Nucleus accumbens (tissue), 56 donors: ENCODE measurements at places on chromosomes 16 and 17.

DNA sequence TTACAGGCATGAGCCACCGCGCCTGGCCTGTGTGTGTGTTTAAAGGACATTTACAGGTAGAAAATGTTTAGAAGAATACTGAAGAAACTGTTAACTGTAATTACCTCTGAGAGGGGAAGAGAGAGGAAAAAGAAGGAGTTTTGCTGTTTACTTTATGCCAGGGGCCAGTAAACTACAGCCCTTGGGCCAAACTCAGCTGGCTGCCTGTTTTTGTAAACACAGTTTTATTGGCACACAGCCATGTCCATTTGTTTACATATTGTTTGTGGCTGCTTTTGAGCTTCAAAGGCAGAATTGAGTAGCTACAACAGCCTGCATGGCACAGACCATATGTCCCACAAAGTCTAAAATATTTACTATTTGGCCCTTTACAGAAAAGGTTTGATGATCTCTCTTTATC lies 76.4 kb downstream of the GPR139 start:
- no peak for DNase-seq

GRCh38 chr17:75844530-75845057 lies 390 bp upstream of the UNC13D start:
- DNase-seq: no peak

GRCh38 chr16:82523815-82524214 lies 103.0 kb upstream of the CDH13 start:
- DNase-seq: no peak

DNA sequence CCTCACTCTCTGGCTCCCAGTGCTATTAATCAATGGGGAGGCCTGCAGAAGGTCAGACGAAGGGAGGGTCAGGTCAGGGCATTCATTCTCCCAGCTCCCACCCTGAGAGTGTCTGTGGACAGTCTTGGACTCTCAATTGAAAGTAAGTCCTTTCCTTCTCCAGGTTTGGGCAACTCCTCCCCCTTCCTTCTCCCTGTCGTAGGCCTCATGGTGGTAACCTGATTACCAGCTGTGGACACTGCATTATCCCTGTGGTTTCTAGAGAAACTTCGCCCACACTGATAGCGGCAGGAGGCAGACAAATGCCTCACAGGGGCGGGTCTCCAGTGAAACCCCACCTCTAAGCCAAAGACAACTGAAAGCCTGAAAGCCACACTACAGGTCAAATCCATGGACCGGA lies 57.7 kb upstream of the SLC25A19 start:
- no peak for DNase-seq

DNA sequence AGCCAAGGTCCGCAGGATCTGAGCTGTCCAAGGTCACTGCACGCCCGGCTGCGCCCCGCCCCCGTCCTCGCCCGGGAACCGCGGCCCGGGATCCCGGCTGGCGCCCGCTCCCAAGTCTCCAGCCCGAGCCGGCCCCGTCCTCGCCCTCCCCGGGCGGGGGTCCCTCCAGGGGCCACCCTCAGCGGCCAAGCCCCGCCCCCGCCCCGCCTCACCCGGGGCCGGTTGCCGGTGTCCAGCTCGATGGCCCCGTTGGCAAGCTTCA lies 216 bp downstream of the VPS9D1 start:
- DNase-seq: peak; percentile 62

GRCh38 chr16:168424-168823 lies 2.6 kb downstream of the HBM start:
- DNase-seq: no peak

DNA sequence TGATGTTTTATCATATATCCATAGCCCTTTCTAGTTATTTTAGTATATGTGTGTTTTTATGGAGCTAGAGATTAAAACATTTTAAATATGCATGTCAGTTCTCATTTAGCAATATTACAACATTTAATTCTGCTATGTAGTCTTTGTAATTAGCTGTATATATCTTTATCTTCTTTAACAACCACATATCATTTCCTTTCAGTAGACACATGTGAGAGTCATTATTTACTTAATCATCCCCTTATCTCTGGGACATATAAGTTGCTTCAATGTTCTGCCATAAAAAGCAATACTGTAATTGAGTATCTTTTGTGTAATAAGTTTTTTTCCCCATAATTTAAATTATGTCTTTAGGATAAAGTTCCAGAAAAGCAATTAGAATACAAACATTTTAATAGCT lies 52.0 kb upstream of the CLEC3A start:
- DNase-seq: no peak

DNA sequence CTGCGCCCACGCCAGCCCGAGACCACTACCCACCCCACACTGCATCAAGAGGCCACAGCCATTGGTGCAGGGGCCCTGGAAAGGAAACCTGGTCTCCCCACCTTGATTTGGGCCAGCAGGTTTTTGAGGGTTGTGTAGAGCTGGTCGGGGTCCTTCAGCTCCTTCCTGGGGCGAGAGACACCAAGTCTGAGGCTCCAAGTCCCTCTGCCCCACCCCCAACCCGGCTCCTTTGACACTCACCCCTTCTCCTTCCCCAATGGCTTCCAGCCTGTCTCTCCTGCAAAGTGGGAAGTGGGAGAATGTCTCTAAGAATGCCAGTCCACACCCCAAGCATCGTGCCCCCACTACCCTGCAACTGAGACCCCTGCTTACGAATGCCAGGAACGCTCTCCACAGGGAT lies 1.6 kb upstream of the DHX58 start:
- DNase-seq: no peak

DNA sequence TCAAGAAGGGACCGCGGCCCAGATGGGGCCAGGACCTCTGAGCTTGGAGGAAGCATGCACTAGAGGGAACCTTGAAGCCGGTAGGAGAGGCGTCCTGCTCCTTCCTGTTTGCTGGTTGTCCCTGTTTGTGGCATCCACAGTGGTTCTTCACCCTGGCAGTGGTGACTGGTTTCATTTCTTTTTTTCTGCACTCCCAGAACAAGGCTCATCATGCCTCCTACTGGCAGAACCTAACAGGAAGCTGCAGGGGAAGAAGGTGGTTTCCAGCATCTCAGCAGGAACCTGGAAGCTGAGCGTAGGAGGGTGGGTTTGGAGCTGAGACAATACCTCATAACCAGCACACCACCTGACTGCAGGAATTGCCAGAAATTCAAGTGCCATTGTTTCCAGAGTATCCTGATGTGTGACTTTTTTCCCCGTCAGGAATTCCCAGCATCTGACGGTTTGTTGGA lies 5.8 kb downstream of the TMEM231 start:
- DNase-seq: peak; percentile 60

DNA sequence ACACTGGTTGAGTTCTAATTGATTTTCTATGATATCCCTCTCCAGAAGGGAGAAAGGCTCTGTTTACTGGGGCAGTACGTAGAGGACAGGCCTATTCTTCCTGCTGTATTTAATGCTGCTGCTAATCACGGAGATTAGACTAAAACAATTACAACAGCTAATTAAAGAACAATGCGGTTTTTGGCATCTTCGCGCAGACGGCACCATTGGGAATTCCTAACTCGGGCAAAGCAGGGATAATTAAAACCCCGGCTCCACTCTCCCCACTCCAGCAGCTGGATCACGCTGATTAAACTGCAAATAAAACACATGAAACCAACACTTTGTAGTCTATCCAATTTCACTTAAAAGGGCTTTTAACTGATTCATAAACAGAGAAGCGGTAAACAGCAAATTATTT lies 147.6 kb downstream of the XYLT1 start:
- DNase-seq: no peak

DNA sequence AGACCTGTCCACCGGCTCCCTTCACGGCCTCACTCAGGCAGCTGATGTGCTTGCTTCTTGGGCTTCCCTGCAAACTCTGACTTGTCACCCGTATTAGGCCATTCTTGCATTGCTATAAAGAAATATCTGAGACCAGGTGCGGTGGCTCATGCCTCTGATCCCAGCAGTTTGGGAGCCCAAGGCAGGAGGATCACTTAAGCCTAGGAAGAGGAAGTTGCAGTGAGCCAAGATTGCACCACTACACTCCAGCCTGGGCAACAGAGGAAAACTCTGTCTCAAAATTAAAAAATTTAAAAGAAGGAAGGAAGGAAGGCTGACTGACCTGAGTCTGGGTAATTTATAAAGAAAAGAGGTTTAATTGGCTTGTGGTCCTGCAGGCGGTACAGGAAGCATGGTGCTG lies 17.0 kb downstream of the SOST start:
- no peak for DNase-seq

GRCh38 chr17:71376933-71377332 lies 743.9 kb upstream of the SOX9 start:
- no peak for DNase-seq

DNA sequence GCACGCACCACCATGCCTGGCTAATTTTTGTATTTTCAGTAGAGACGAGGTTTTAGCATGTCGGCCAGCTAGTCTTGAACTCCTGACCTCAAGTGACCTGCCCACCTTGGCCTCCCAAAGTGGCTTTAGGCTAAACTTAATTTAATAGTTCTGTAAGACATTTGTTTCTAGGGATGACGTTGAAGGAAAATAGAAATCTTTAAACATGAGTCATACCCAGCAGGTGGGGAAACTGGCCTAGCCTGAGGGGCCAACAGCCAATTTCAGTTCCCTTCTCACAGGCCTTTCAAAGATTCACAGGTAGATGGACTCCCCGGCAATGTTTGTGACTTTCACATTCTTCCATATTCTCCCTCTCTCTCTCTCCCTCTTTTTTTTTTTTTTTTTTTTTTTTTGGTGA lies 18.1 kb upstream of the ITPRIPL2 start:
- no peak for DNase-seq

DNA sequence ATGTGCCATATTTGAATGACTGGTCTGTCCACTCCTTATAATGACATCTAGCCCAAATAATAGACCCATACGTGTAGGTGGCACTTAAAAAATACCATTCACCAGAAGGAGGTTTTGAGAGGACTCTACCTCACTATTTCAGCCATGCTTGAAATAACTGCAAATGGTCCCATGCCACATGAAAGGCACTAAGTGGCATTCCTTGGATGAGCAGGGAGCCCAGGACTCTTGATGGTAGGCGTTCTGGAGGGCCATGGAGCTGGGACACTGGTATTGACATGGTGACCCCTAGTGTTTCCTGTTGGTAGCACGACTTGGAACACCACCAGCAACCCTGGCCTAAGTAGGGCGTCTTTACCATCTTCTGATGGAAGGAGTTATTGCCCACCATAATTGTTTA lies 148.7 kb upstream of the ZFHX3 start:
- no peak for DNase-seq

- DNase-seq: peak; percentile 87
Observed at GRCh38 chr17:51046514-51047384, 73.9 kb downstream of the SPAG9 start.

- no peak for DNase-seq
Observed at GRCh38 chr16:75477680-75478473, 13.4 kb upstream of the TMEM170A start.
